ENCODE measurements at places on chromosomes 11 and 22.
A peak's percentile ranks its signal among the peaks of the same experiment; 100 is the strongest.

- no peak overlapping the region for H3K4me3 ChIP-seq
- no peaks in the 10 kb centered on the region for H3K36me3 ChIP-seq
- H3K27ac ChIP-seq, result no peak overlapping the region
- DNase-seq, result no peak
- H3K4me1 ChIP-seq, result no peaks in the 10 kb centered on the region
Measured at GRCh38 chr11:70711095-70711910, 313.0 kb downstream of the CTTN start.

DNA sequence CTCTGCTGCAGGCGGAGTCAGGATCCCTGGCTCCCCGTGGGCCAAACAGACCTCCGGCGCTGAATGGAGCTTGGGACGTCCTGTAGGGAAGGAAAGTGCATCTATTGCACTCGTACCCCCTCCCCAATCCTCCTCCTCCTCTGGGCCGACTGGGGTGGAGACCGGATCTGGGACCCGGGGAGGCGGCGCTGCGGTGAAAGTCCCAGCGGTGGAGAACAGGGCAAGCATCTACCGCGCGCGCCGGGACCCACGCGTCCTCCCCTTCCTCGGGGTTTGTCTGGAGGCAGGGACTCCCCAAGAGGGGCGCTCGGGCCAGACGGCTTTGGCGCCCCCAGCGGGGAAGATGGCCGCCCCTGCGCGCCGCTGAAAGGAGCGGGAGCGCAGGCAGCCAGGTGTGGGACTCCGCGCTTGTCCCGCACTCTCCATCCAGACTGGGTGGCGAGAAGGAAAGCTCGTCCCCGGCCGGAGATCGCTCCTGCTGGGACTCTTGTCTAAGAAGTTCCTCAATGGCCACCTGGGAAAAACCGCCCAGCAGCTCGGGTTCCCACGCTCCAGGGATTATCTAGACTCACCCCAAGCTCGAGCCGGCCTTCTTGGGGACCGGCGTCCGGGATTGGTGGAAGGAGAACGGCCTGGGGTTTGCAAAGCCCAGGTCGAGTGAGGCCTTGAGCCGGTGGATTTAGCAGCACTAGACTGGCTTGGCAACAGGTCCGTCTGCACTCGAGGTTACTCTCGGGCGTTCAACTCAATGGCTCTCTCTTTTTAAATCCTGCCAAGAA, 718 bp downstream of the FADS2 start:
- peak; percentile 67 for DNase-seq
- peaks cover 57% of the 10 kb centered on the region for H3K4me1 ChIP-seq
- peaks cover 2% of the 10 kb centered on the region for H3K27me3 ChIP-seq

GRCh38 chr22:31425331-31426050, 26.1 kb downstream of the DRG1 start:
- H3K4me1 ChIP-seq, result no peaks in the 10 kb centered on the region
- no peaks in the 10 kb centered on the region for H3K27me3 ChIP-seq
- H3K27ac ChIP-seq, result no peak overlapping the region
- peaks cover 63% of the 10 kb centered on the region for H3K36me3 ChIP-seq

DNA sequence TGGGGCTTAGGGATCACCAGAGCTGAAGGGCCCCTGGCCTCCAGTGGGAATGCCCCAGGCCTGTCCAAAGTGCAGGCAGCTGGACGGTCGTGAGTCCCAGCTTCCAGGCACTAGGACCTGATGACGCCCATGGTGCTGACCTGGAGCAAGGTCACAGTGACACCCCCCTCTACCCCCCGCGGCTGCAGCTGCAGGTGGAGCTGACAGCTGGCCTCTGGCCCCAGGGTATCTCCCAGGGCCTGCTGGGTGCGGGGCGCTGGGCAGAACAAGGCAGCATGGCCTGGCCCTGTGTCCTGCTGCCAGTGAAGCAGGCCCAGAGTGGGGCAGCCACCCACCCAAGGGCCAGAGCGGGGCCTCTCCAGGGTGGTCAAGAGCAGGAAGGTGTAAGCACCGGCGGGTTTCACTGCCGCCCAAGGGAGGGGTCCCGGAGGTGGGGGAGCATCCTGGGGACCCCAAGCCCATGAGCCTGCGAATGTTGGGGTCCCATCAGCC, 553 bp upstream of the TCIRG1 start:
- DNase-seq, result no peak
- H3K4me1 ChIP-seq, result peaks cover 38% of the 10 kb centered on the region
- peaks cover 26% of the 10 kb centered on the region for H3K36me3 ChIP-seq
- peak overlapping the region; percentile 91 for H3K4me3 ChIP-seq
- H3K27ac ChIP-seq, result peak overlapping the region; percentile 49

DNA sequence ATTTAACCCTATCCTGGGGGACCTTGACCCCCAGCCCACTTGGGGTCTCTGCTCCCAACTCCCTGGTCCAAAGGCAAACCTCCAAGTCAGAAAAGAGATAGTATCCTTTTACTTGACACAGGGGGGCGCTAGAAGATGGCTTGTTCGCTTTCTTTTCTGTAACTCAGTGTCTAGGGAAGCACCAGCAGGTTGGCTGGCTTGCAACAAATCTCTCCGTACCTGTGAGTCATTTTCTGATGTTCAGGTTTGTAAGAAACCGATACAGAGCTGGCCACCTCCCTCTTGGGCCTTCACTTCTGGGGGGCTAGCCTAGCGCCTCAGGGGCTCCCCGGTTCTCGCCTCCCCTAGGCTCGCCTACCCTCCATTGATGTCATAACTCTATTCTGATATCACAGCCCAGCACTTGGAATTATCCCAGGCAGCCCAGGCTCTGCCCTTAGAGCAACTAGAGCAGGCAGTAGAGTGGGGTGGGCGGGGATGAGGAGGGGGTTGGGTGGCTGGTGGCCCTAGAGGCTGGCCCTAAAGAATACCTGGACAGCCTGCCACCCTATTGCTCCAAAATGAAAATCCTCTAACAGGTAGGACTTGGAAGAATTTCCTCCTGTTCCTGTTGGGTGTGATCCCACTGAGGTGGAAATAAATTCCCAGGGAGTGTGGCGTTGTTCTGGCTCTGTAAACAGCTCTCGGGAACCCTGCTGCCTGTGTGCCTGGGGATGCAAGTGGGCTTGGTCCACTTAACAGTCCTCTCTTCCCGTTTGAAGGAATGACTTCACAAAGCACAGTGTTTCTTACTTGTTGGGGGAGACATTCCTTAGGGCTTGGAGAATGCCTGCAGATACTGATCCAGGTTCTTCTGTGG, 69.4 kb downstream of the OSBP2 start:
- no peaks in the 10 kb centered on the region for H3K36me3 ChIP-seq
- DNase-seq, result peak; percentile 74
- peaks cover 3% of the 10 kb centered on the region for H3K27me3 ChIP-seq
- H3K4me3 ChIP-seq, result no peak overlapping the region
- H3K27ac ChIP-seq, result no peak overlapping the region
- no peaks in the 10 kb centered on the region for H3K4me1 ChIP-seq

DNA sequence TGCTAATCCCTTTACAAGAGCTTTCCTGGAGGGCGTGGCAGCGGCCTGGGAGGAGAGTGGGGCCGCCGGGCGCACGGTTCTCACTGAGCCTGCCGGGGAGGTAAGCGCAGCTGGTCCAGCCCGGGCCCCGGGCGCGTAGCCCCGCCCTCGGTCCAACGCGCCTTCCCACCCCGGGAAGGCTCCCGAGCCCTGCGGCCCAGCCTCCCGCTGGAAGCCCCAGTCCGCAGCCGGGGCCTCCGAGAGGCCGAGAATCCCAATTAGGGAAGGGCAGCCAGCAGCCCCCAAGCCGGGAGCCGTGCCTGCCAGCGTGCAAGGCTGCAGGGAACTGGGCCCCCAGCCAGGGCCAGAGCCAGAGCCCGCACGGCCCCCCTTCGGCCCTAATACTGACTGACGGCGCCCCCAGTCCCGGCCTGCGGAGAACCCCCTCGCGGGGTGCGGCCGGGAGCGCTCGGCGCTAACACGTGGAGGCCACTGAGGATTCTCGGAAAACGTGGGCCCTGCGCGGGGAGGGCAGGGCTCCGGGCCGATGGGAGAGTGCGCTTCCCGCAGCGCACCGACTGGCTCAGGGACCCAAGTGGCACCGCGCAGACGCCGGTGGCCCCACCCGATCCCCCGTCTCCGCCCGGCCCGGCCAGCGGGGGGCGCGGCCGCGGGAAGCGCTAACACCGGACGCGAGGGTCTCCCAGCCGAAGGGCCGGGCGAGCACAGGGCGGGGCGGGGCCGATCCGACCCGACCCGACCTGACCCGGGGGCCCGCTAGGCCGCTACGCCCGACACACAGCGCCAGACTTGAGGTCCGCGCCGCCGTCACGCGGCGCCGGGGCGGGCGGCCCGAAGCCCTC, 5.7 kb downstream of the ZFTA start:
- DNase-seq, result no peak
- no peak overlapping the region for H3K27ac ChIP-seq
- H3K4me3 ChIP-seq, result no peak overlapping the region
- H3K27me3 ChIP-seq, result no peaks in the 10 kb centered on the region

DNA sequence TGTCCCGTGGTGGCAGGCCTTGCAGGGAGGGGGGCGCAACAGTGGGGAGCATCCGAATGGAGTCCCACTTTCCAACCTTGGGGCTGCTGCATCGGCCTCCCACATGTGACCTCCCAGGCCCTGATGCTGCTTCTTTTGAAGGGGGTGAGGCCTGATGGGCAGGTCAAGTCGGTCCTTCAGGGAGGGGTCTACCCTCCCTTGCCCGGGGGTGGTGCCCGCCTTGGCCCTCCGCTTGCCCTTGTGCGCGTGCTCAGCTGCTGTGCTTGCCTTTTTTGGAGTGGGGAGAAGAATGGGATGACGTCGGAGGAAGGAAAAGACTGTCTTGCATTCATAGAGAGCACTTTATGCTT, 66.9 kb downstream of the PRDM11 start:
- H3K27me3 ChIP-seq, result no peaks in the 10 kb centered on the region
- peaks cover 18% of the 10 kb centered on the region for H3K4me1 ChIP-seq
- H3K36me3 ChIP-seq, result no peaks in the 10 kb centered on the region
- no peak overlapping the region for H3K4me3 ChIP-seq
- H3K27ac ChIP-seq, result no peak overlapping the region

GRCh38 chr22:27992294-27993165, 73.5 kb upstream of the PITPNB start:
- no peak overlapping the region for H3K27ac ChIP-seq
- no peaks in the 10 kb centered on the region for H3K27me3 ChIP-seq
- no peak for DNase-seq
- no peaks in the 10 kb centered on the region for H3K36me3 ChIP-seq

DNA sequence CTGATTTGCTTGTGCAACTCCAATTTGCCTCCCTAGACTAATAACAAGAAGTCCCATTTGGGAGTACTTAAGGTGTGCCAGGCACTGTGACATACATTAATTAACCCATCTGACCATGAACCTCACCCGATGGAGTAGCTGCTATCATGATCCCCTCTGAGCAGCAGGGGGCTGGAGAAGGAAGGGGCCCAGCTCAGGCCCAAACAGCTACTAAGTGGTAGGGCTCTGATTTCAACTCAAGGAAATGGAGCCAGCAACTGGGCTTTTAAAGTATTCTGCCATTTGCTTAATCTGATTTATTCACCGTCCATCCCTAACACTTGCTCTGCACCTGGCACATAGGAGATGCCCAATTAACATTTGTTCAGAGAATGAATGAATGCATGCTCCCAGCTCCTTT, 1.2 kb downstream of the CRYBB1 start:
- H3K4me1 ChIP-seq, result peaks cover 25% of the 10 kb centered on the region
- no peak for DNase-seq
- peaks cover 13% of the 10 kb centered on the region for H3K27me3 ChIP-seq
- H3K27ac ChIP-seq, result no peak overlapping the region
- H3K4me3 ChIP-seq, result no peak overlapping the region

- H3K27me3 ChIP-seq, result no peaks in the 10 kb centered on the region
- no peaks in the 10 kb centered on the region for H3K4me1 ChIP-seq
- no peak overlapping the region for H3K4me3 ChIP-seq
- DNase-seq, result no peak
- H3K27ac ChIP-seq, result no peak overlapping the region
Measured at GRCh38 chr11:80155412-80156017, 714.7 kb upstream of the TENM4 start.

GRCh38 chr11:7655253-7656217, 17.8 kb downstream of the CYB5R2 start:
- DNase-seq, result no peak
- no peaks in the 10 kb centered on the region for H3K36me3 ChIP-seq
- H3K27me3 ChIP-seq, result no peaks in the 10 kb centered on the region
- no peaks in the 10 kb centered on the region for H3K4me1 ChIP-seq
- H3K4me3 ChIP-seq, result no peak overlapping the region

DNA sequence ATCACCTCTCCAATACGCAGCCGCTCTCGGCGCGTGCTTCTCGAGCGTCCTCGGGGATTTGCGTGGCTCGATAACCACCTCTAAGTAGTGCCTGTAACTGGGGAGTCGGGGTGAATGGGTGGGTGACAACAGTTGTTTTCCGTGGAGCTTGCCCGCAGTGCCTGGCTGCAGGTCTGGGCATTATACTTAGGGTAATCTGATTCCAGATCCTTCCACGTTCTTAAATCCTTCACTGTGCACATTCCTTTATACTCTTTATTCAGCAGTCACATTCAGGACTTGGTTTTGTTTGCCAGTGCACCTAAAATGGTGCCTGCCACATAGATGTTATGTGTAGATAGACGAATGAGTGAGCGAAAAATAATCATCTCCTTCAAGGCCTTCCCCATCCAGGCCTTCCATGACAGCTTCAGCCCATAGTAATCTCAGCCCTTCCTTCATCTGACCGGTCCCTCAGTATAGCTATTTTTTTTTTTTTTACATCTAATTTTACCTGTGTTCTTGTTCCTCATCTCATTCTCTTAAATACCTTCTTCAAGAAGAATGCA, 602 bp downstream of the NAT10 start:
- peaks cover 47% of the 10 kb centered on the region for H3K4me1 ChIP-seq
- peak overlapping the region; percentile 92 for H3K27ac ChIP-seq
- peaks cover 41% of the 10 kb centered on the region for H3K36me3 ChIP-seq
- no peaks in the 10 kb centered on the region for H3K27me3 ChIP-seq
- DNase-seq, result no peak

GRCh38 chr11:69552951-69553350, 71.5 kb downstream of the LINC01488 start:
- DNase-seq, result no peak
- no peak overlapping the region for H3K27ac ChIP-seq
- no peak overlapping the region for H3K4me3 ChIP-seq
- H3K36me3 ChIP-seq, result peaks cover 7% of the 10 kb centered on the region

DNA sequence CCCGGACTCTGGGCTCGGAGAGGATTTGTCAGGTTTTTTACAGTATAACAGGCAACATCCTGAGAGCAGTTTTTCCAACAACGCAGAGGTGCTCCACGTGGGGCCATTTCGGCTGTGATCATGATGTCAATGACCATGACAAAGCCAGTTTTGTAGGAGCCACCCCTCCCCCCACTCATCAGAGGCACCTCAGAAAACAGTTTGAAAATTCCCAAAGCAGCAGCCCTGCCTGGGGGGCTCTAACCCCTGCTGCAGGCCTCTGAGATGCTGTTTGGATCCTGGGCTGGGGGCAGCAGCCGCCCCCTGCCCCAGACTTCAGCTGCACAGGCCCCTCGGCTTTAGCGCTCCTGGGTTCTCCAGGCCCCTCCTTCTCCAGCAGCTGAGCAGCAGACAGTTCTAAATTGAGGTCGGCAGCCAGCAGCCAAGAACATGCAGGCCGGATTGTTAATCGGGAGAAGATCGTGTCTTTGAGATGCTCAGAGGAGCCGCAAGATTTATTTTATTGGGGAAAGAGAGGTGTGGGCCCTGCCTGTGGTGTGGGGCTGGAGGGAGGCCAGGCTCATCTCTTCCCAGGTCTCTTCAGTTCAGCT, 19.4 kb downstream of the NFAM1 start:
- H3K27me3 ChIP-seq, result no peaks in the 10 kb centered on the region
- no peak overlapping the region for H3K27ac ChIP-seq
